Nephron progenitor cell (in vitro differentiated cells): ENCODE measurements at places on chromosomes 4 and X.
A peak's percentile ranks its signal among the peaks of the same experiment; 100 is the strongest.

DNA sequence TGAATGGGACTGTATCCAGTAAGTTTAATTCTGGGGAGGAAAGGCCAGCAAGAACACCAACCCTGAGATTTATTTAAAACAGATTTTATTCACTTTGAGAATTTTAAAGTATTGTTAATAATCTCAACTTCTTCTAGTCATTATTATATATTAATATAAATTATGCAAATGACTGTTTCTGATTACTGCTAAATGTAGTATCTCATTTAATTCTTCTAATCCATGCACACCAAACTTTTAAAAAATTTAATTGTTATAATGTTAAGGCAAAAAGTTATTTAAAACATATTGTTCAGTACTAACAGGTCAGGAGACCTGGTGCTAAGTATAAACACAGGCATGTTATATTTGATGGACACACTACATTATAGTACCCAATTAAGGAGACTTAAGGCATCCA is 8.1 kb downstream of the RLIM start:
- DNase-seq = no peak

- DNase-seq = no peak
Measured at GRCh38 chrX:151596282-151596681, 32.8 kb downstream of the PASD1 start.

DNA sequence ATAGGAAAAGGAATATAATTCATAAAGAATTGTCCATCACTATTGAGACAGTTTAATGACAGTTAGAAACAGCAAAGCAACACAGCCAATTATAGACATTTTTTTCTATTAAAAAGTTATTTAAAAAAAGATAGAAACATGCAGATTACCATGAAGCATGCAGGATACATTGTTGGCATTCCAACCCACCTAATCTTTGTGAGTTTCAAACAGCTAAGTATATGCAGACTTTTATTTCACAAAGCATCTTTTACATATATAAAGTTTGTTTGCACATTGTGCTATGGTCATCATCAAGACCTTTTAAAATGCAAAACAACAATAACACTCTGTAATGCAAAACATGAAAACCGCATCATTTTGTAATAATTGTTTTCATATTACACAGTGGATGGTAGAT is 125.9 kb upstream of the ETNPPL start:
- no peak for DNase-seq

GRCh38 chr4:7384929-7385890 is 49.5 kb downstream of the PSAPL1 start:
- DNase-seq = no peak

DNA sequence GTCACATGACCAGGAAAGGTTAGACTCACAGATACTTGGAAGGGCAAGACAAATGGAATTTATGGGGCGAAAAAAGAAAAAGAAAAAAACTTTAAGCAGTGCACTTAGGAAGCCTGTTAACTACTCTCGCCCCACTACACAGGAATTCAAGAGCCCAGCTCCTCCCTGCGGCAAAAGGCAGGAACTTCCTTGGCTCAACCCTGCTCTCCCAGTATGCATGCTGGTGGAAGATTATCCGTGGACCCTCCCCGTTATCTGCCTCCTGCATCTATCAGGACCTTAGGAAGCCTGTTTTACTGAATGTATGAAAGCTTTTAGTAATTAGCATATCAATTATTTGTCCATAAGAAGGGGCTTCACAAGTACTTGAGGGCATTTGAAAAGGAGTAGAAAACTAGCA is 40.1 kb upstream of the RPA4 start:
- DNase-seq = peak; percentile 26

DNA sequence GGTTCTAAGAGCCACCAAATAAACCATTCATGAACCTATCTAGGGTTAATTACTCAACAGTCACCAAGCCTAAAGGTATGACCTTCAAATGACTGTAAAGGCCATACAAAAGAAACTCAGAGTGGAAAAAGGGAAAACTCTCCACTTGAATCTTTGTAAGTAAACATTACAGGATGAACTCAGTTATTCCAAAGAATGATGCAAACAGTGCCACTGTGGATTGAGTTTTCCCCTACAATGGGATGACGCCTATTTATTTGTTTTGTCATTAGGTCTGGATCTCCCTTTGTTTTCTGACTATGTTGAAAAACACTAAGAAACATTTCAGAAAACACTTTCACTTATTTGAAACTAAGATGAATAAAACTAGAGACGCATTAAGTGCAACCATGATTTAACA is 12.7 kb downstream of the NUDT6 start:
- no peak for DNase-seq

GRCh38 chrX:43656005-43656494 is at the start of gene MAOA:
Gene MAOA, plus strand, starts transcription at chrX:43656299. Its CDS starts 43 bp downstream, at chrX:43656342.
- peak; percentile 14 for DNase-seq

DNA sequence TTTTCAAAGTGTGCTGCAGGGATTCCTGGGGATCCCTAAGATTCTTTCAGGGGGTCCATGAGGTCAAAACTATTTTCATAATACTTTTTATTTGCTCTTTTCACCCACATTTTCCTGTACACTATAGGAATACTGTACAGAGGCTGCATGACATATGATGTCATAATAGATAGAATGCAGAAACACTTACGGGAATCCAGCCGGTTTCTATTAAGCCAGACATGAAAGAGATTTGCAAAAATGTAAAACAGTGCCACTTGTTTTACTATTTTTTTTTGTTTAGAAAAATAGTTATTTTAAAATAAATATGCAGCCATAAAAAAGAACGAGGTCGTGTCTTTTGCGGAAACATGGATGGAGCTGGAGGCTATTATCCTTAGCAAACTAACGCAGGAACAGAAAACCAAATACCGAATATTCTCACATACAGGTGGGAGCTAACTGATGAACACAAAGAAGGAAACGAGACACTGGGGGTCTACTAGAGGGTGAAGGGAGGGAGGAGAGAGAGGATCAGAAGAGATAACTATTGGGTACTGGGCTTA is 5.0 kb downstream of the ZFX start:
- DNase-seq = no peak

- DNase-seq = no peak
Measured at GRCh38 chr4:124177647-124178425, 534.7 kb downstream of the ANKRD50 start.

DNA sequence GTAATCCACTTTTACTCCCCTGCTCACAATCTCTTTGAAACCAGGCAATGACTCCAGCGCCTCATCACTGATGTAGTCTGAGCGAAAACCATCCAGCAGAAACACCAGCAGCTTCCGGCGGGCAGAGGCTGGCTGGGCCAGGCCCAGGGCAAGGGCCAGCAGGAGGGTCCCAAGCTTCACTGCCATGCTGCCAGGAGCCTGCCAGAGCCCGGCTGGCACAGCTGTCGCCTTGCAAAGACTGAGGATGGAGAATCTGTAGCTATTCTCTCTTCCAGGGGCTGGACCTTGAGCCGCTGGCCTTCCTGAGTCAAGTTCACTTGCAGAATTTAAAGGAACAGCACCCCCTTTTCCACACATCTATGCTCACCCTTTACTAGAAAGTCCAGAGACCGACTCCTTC is at the start of gene ENPP6:
ENPP6 (minus strand) TSS at position 240 of the 400 bp plus-strand sequence; CDS start at position 186, 54 bp downstream.
- no peak for DNase-seq

DNA sequence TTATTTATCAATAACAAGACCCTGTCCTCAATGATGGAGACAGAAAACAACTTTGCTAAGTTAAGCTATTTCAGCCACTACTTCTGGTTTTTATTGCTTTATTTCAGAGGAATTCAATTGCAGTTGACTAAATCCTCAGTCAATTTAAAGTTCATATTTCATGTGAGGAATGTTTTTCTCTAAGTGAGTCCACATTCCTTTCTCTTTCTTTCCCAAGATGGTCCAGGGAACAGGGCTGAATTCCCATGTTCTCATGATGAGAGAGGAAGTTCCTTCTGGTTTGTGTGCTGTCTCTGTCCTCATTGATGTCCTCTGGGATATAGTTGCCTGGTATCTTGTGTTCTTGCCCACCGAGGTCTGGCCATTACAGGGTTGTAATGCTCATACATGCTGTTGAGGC is 117.2 kb downstream of the SLIT2 start:
- no peak for DNase-seq

GRCh38 chr4:141238186-141238585 is 17.5 kb downstream of the ZNF330 start:
- no peak for DNase-seq

- DNase-seq = peak; percentile 68
Measured at GRCh38 chr4:120921456-120922380, 808 bp downstream of the PRDM5 start.

DNA sequence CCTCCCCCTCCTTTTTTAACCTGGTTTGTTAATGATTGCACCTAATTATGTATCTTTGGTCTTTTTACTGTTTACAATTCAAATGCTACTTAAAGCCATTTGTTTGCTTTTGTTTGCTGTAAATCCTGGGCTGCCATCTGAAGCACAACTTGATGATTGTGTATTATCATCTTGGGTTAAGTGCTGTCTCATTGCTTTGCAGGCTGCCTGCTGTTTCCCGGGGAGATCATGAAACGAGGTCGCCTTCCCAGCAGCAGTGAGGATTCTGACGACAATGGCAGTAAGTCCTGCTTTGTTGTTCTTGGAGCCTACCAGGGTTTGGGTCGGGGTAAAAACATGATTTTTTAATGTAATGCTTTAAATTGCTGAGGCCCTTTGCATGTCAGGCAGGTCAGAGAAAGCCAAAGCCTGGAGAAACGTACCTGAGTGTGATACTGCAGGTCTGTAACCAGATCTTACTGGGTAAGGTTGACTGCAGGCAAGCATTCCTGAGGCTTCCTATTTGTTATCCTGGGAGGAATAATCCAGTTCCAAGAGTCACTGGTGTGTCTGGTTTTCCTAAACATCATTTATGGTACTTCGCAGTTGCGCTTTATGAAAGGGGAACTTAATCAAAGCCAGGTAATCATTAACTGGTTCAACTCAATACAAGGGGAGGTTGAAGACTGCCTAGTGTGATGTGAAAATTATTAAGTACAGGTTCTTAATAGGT is 22.2 kb downstream of the JADE1 start:
- DNase-seq = peak; percentile 10

DNA sequence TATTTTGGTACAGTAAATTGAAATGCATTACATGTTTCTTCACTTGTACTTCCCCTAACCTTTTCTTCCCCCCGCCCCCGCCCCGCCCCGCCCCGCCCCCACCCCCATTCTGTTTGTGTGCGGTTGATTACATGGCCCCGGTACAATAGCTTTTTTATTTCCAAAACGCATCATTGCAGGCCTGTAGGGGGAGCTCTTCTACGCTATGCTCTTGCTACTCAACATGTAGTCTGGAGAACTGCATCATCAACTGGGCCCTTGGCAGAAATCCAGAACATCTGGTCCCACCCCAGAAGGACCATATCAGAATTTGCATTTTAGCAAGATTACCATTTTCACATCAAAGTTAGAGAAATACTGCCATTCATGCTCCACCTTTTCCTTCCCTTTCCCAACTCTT is 333.3 kb upstream of the DDX53 start:
- DNase-seq = peak; percentile 21

GRCh38 chrX:37800717-37801116 is 20.9 kb downstream of the CYBB start:
- DNase-seq = no peak

DNA sequence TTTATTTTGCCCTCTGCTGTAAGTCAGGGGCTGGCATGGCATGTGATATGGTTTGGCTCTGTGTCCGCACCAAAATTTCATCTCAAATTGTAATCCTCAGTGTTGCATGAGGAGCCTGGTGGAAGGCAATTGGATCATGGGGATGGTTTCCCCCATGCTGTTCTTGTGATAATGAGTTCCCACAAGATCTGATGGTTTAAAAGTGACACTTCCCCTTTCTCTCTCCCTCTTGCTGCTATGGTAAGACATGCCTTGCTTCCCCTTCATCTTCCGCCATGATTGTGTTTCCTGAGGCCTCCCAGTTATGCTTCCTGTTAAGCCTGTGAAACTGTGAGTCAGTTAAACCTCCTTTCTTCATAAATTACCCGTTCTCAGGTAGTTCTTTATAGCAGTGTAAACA is 72.0 kb upstream of the MSX1 start:
- DNase-seq = no peak

GRCh38 chr4:147566762-147567161 is 50.4 kb upstream of the TMEM184C start:
- no peak for DNase-seq

DNA sequence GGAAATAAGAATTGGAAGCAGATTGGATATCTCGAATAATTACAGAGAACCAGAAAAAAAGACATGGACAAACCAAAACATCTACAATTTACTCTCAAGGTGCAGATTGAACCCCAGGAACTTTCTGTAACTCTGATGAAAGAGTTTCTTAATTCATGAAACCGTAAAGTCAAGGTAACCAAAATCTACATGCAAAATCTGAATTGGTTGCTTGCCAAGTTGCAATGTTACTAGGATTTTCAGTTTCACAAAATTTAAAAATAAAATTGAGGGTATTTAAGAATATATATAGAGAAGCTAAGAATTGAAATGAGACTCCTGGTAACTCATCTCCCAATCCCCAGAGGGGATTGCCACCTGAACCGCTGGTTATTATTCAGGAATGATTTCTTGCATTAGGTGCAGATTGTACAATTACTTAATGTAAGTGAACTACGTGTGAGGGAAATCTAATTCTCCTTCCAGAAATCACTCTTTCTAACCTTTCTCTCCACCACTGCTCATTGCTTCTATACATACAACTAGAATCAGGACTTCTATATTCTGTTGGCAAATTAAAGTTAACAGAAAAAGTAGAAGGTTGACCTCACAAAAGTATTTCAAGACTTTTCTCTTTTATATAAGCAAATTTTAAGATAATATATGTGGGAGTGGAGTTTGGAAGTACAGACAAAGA is 221.5 kb upstream of the NDST4 start:
- no peak for DNase-seq

DNA sequence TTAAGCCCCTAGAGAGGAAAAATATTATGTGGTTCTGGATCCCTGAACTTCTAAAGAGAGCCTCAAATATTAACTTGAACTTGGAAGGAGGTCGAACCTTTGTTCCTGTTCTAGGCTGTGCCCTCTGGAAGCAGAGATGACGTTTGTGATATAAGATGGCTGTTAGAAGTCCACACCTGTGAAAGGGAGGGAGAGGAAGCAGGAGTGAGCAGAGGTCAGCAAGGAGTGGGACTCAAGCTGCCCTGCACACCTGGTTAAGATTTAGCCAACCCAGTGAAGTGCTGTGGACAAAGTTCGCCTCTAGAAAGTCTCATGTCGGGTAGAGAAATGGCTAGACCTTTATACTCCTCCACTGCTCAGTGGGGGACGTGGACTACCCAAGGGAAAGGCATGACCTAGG is 566.2 kb downstream of the MID1IP1 start:
- DNase-seq = no peak

DNA sequence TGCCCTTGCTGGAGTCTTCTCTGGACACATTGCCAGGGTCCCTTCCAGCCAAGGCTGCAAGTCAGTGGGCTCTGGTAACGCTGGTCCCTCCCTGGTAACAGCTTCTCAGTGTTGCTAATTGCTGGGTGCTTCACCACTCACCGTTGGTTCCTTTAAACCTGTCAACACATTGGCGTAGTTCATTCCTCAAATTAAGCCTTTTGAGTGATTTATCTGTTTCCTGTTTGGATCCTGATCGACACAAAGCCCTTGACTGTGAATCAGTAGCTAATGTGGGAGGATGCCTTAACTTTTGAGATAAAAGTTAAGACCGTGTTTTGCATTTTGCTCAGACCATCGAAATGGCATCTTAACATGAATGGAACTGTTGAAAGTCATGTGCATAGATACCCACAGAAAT is 125.9 kb downstream of the AMELX start:
- no peak for DNase-seq
